ENCODE measurements at places on chromosomes 16 and 17.

DNA sequence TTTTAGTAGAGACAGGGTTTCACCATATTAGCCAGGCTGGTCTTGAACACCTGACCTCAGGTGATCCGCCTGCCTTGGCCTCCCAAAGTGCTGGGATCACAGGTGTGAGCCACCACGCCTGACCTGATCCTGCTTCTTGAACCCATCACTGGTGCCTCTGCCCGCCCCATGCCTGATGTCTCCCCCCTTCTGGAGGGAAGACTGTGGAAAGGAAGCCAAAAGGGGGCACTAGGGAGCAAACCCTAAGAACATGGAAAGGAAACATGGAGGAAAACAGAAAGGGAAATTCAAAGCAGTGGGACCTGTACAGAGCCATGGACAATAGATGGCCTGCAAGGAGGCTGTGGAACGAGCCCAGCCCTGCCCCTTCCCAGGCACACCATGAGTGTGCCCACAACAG, 31.1 kb upstream of the FASN start:
- no peak for DNase-seq

GRCh38 chr17:32118835-32119234, 23.5 kb upstream of the RHOT1 start:
- no peak for DNase-seq

DNA sequence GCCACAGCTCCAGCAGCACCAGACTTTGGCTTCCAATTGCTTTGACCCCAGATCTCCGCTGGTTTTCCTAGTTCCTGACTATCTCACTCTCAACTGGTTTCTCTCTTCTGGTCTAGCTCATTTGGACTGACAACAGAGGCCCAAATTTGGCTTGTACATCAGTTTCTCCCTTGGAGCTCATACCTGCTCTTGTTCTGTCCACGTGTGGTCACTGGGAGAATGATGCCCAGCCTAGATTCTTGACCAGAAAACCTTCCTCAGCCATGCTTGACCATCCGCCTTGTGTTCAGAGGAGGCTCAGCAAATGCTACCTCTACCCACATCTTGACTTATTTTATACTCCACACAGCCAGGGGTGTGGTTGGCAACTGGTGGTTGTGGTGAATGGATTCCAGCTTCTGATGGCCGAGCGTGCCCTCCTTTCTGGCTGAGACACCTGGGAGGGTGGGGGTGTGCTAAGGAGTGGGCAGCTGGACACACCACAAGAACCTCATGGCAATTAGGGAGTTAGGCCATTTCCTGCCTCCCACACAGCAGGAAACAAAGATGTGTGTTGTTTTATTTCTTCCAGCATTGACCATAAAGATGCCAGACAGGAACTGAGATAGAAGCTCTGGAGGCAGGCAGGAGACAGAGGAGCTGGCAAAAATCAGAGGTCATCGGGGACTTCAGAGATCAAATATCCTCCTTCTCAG, 93.8 kb upstream of the FAM20A start:
- no peak for DNase-seq

DNA sequence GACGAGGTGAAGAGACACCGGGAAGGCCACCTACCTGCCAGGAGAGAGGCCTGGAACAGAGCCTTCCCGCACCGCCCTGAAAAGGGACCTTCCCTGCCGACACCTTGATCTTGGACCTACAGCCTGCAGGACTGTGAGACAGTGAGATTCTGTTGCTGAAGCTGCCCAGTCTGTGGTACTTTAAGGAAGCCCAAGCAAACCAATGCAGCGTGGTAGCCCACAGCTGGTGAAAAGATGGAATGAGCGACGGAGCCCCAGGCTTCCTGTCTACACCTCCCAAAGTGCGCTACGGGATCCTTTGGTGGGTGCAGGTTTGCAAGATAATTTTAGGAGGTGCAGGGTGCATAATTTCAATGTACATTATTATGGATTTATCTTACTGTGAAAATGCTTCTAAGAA, 33.9 kb downstream of the TNFRSF13B start:
- DNase-seq: no peak

- no peak for DNase-seq
Measured at GRCh38 chr17:82386255-82386831, 14.8 kb downstream of the UTS2R start.

DNA sequence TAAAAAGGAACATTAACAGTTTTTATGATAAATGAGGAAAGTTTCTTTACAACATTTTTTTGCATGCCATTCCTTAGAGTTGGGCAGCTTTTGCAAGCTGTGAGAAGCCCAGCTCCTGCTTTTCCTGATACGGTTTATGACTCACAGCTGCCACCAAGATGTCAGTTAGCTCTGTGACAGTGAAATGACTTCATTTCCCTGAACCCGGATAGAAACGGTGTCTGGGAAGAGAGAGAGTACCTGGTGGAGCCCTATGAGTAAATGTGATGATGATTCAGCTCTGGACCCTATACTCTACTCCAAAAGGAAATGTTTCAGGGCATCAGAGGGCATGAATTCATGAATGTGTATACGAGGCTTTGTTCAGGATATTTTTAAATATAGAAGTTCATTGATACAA, 366.3 kb upstream of the HSBP1 start:
- DNase-seq: no peak

DNA sequence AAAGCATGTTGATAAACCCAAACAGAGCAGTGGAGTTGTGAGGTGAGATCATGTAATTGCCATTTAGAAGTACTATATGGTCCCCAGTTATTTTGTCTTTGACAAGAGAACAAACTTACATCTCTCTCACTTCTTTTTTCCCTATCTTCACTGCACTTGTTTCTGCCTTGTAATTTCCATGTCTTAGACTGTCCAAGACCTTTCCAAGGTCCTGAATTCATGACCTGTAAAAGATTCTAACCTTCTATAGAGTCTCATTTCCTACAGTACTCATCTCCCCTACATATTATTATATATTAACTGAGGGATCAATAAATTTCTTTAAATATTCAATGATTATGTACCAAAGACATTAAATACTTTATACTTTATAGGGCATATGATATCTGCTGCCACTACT, 295.3 kb upstream of the KIF2B start:
- DNase-seq: no peak

GRCh38 chr16:50178491-50178941, 25.4 kb downstream of the TENT4B start:
- DNase-seq: no peak

DNA sequence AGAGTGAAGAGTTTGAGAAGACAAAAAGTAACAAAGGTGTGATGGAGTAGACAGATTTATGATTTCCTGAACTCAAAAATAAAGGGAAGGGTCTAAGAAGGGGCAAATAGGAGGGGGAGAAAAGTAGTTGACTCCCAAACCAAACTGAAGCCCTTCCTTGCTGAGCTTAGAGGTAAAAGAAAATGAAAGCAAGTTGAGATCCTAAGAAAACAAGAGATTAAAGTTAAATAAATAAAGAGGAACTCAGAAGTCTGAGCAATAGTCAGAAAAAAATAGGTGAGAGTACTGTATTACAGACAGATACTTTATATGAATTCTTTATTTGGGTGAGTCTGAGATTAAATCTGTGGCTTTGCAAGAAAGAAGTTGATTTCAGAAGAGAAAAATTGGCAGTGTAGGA, 3.3 kb upstream of the PSMD12 start:
- no peak for DNase-seq

GRCh38 chr17:57130708-57131461, 45.8 kb downstream of the AKAP1 start:
- DNase-seq: peak; percentile 31

- DNase-seq: peak; percentile 86
Measured at GRCh38 chr16:24993722-24994686, 21.2 kb downstream of the ARHGAP17 start.

- DNase-seq: no peak
Measured at GRCh38 chr16:29860218-29860617, 2.8 kb downstream of the CDIPT start.

GRCh38 chr17:19316761-19317358, 45.7 kb downstream of the B9D1 start:
- no peak for DNase-seq

- DNase-seq: no peak
Measured at GRCh38 chr17:41333836-41334235, 16.8 kb downstream of the KRT33A start.

DNA sequence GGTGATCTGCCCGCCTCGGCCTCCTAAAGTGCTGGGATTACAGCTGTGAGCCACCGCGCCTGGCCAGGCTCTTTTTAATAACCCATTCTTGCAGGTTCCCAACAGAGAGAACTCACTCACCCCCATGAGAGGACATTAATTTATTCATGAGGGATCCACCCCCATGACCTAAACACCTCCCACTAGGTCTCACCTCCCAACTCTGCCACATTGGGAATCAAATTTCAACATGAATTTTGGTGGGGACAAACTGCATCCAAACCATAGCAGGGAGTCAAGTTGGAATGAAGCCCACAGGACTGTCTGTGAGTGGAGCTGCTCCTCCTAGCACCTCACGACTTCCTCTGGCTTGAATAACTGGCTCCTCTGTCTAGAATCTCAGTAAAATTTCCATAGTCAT, 85.5 kb downstream of the WWP2 start:
- no peak for DNase-seq

GRCh38 chr17:46109603-46110189, 83.5 kb downstream of the KANSL1 start:
- no peak for DNase-seq

- no peak for DNase-seq
Measured at GRCh38 chr17:17042384-17042736, at the start of gene MPRIP. TSS of gene MPRIP (plus strand) at chr17:17042457. CDS start at chr17:17042849, 392 bp downstream.

- DNase-seq: no peak
Measured at GRCh38 chr17:4610162-4610561, 25.8 kb downstream of the SMTNL2 start.

GRCh38 chr17:49486012-49486641, 9.0 kb upstream of the NGFR start:
- DNase-seq: no peak

GRCh38 chr16:11560701-11561453, 25.8 kb downstream of the LITAF start:
- no peak for DNase-seq

GRCh38 chr16:4859190-4859899, 12.1 kb downstream of the UBN1 start:
- no peak for DNase-seq

DNA sequence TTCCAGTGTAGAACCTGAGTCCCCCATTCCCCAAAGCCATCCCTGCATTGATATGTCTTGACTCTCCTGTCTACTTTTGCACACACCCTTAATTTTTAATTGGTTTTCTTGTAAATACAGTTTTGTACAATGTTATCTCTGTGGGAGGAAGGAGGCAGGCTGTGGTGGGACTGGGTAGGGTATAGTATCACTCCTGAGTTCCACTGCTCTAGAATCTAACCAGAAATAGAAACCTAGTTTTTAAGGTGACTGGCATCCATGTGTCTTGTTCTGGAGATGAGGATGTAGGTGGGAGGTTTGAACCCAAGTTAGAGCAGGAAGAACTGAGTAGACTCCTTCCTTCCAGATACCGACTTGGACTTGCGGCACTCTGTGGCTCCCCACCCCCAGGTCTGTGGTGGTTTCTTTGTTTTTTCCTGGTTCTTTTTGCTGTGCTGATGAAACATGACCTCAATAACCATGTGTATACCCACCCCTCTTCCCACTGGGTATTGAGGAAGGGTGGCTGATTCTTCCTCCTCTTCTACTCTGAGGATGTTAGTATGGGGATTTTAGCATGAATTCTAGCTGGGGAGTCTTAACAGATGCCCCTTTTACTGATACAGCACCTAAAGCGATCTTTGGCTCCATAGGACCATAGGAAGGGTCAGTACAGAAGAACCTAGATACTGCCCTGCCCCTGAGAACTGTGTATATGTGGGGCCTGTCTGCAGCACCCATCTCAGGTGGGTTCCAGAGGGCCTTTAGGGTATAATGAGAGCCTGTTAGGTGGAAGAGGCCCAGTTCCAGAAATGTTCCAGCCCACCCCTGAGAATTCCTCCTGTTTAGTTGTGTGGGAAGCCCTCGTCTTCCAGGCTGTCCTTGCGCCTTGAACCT, 48.7 kb downstream of the SF3B3 start:
- no peak for DNase-seq

GRCh38 chr16:9098377-9099090, 7.1 kb downstream of the HAPSTR1 start:
- no peak for DNase-seq

DNA sequence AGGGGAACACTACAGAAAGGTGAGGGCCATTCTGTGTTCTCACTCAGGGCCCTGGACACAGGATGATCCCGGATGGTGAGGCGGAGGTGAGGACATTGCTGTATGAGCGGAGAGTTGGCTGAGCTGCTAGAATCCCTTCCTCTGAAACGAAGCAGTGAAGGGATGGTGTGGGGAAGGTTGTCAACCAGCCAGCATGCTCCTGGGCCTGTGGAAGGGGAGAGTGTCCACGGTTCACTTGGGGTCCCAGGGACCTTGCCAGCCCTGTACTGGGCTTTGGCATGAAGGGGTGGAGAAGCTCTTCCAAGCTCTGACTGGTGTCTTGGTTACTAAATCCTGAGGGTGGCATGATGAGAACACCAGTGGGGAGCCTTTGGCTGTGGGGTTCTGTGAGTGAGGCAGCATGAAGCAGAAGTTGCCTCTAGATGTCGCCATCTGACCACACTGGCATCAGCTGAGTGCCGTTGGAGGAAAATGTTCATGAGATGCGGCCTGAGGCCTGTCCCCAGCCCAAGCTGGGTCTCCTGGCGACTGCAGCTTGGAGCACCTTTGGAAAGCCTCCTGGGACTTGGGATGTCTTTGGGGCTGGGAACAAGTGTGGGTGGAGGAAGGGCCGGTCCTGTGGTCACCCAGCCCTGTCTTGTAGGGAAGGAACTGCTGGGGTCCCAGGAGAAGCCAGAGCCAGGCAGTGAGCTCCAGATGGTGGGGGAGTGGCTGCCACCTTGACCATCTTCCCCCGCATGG, 14.8 kb downstream of the PDP2 start:
- DNase-seq: peak; percentile 37

DNA sequence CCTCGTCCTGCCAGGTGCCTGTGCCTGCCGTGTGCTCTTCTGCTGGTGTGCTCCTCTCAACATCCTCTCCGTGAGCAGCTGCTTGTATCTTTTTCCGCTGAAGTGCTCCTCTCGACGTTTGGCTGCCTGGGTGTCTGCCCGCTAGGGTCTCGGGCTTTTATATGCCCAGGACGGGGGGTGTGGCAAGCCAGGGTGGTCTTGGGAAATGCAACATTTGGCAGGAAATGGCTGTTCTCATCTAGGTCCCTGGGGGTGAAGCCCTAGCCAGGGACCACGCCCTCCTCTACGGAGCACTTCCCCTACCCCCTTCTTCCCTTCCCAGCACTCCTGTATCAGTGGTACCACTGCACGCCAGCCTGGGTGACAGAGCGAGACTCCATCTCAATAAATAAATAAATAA, 49.4 kb downstream of the IQCK start:
- no peak for DNase-seq

DNA sequence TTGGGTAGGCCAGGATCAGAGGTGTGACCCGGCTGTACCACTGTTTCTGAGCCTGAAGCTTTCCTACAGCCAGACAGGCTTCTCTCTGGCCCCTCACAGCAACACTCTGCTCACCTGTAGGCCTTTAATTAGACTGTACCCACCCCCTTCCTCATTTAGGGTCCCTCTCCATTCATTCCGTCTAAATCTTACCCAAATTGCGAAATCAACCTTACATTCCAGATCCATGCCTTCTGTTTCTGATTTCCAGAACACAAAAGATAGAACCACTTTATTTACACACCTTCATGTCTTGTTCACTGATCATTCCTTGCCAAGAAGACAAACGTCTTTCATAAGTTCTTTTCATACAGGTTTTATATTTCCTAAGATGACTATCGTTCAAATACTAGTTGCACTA, 160.8 kb downstream of the ZNF18 start:
- DNase-seq: no peak

GRCh38 chr17:29927546-29927945, 2.5 kb downstream of the SSH2 start:
- DNase-seq: no peak

- DNase-seq: no peak
Measured at GRCh38 chr17:60138769-60139437, 10.9 kb upstream of the CA4 start.
